Immature natural killer cell (primary cell): ENCODE measurements at places on chromosomes 7 and 10. TPM values are rescaled to one million over a fixed set of nuclear protein-coding genes. Genes with fewer than 3 reads are reported as not detected.

GRCh38 chr7:69708857-69709256, 110.6 kb downstream of the AUTS2 start:
- no peaks in the 10 kb centered on the region for H3K36me3 ChIP-seq
- H3K27me3 ChIP-seq = no peaks in the 10 kb centered on the region
- DNase-seq = no peak

DNA sequence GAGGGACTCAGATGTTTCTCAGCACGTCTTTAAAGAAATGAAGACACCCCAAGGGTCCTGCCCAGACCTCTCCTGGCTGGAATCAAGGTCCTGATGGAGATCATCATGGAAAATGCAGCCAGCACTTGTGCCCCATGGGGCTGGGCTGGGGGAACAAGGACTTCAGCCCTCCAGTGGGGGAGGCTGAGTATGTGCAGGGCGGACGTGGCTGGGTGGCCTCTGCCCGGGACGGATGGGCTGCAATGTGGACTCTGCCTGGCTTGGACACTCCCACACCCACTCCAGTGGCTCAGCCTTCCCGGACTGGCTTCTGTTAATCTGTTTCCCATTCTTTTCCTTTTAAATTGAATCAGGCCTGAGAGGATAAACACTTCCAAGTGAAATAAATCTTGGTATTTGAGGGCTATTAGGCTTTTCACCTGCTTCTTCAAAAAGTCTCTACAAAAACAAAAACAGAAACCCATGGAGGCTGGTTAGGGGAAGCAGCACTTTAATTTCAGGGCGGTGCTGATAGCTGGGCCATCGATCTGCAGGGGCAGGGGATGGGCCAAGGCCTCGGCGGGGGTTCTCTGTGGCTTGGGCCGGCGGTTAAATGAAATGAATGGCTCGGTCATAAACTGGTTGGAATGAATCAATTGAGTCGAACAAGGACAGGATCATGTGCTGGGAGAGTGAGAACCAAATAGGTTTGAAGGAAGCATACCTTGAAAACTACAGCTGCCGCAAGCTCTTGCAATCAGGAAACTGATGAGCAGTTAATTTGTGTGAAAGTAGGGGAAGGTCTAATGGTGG, 51.4 kb downstream of the ADARB2 start:
- no peaks in the 10 kb centered on the region for H3K27me3 ChIP-seq
- no peaks in the 10 kb centered on the region for H3K36me3 ChIP-seq
- H3K4me3 ChIP-seq = no peak overlapping the region
- H3K27ac ChIP-seq = no peak overlapping the region
- H3K4me1 ChIP-seq = peaks cover 2% of the 10 kb centered on the region

- H3K27me3 ChIP-seq = no peaks in the 10 kb centered on the region
- no peak overlapping the region for H3K4me3 ChIP-seq
- H3K27ac ChIP-seq = no peak overlapping the region
- H3K36me3 ChIP-seq = no peaks in the 10 kb centered on the region
Measured at GRCh38 chr10:76675951-76676587, 961.5 kb downstream of the KCNMA1 start.

- H3K27ac ChIP-seq = no peak overlapping the region
- H3K27me3 ChIP-seq = peaks cover 4% of the 10 kb centered on the region
- DNase-seq = no peak
- H3K4me3 ChIP-seq = no peak overlapping the region
- H3K36me3 ChIP-seq = no peaks in the 10 kb centered on the region
Measured at GRCh38 chr10:127600479-127600878, 51.4 kb downstream of the NPS start.

- H3K36me3 ChIP-seq = peaks cover 11% of the 10 kb centered on the region
- peak; percentile 6 for DNase-seq
- peaks cover 3% of the 10 kb centered on the region for H3K27me3 ChIP-seq
- H3K4me1 ChIP-seq = peaks cover 23% of the 10 kb centered on the region
- H3K27ac ChIP-seq = peak overlapping the region; percentile 75
- peak overlapping the region; percentile 84 for H3K4me3 ChIP-seq
Measured at GRCh38 chr10:70232155-70232858, 922 bp downstream of the PPA1 start.

DNA sequence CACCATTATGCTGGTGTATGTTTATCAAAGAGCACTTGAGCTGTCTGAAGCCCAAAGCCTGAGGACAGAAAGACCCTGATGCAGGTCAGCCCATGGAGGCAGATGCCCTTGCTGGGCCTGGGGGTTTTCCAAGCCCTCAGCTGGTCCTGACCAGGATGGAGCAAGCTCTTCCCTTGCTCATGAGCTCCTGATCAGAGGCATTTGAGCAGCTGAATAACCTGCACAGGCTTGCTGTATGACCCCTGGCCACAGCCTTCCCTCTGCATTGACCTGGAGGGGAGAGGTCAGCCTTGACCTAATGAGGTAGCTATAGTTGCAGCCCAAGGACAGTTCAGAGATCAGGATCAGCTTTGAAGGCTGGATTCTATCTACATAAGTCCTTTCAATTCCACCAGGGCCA, 13.0 kb downstream of the AQP1 start:
- H3K27ac ChIP-seq = no peak overlapping the region
- H3K4me3 ChIP-seq = no peak overlapping the region
- H3K36me3 ChIP-seq = no peaks in the 10 kb centered on the region
- DNase-seq = no peak
- H3K27me3 ChIP-seq = peaks cover 3% of the 10 kb centered on the region

DNA sequence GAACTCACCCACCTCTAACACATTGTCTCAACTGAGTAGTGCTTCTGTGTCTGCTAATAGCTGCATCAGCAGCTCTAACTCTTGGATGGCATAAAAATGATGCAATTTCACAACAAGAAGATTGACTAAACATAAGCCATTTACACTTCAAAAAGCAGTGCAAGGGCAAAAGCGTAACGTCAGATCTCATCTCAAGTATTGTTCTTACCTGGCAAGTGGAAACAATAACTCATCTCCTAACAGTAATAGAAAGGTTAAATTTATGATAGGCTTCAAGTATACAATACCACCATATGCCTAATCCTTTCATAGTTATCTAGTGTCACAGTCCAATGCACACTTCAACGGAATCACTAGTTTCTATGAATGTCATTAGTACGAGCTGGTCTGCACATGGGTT, 14.8 kb downstream of the TPK1 start:
- peaks cover 29% of the 10 kb centered on the region for H3K4me1 ChIP-seq
- no peak overlapping the region for H3K4me3 ChIP-seq
- no peaks in the 10 kb centered on the region for H3K27me3 ChIP-seq
- H3K27ac ChIP-seq = no peak overlapping the region
- H3K36me3 ChIP-seq = peaks cover 3% of the 10 kb centered on the region
- no peak for DNase-seq

GRCh38 chr7:8638076-8638475, 204.7 kb downstream of the NXPH1 start:
- H3K4me1 ChIP-seq = no peaks in the 10 kb centered on the region
- no peak overlapping the region for H3K27ac ChIP-seq
- no peak for DNase-seq
- no peaks in the 10 kb centered on the region for H3K27me3 ChIP-seq
- no peak overlapping the region for H3K4me3 ChIP-seq

- H3K4me1 ChIP-seq = no peaks in the 10 kb centered on the region
- H3K27ac ChIP-seq = no peak overlapping the region
- no peak overlapping the region for H3K4me3 ChIP-seq
Measured at GRCh38 chr10:121853950-121854349, 73.9 kb downstream of the ATE1 start.

GRCh38 chr7:147547252-147547897, 1043.2 kb upstream of the C7orf33 start:
- H3K27ac ChIP-seq = no peak overlapping the region
- H3K4me1 ChIP-seq = no peaks in the 10 kb centered on the region
- no peaks in the 10 kb centered on the region for H3K36me3 ChIP-seq
- DNase-seq = no peak
- no peak overlapping the region for H3K4me3 ChIP-seq

- H3K4me1 ChIP-seq = peaks cover 45% of the 10 kb centered on the region
- H3K27ac ChIP-seq = peak overlapping the region; percentile 98
- DNase-seq = peak; percentile 6
- no peaks in the 10 kb centered on the region for H3K36me3 ChIP-seq
Measured at GRCh38 chr7:17940951-17941431, 697 bp upstream of the SNX13 start.

DNA sequence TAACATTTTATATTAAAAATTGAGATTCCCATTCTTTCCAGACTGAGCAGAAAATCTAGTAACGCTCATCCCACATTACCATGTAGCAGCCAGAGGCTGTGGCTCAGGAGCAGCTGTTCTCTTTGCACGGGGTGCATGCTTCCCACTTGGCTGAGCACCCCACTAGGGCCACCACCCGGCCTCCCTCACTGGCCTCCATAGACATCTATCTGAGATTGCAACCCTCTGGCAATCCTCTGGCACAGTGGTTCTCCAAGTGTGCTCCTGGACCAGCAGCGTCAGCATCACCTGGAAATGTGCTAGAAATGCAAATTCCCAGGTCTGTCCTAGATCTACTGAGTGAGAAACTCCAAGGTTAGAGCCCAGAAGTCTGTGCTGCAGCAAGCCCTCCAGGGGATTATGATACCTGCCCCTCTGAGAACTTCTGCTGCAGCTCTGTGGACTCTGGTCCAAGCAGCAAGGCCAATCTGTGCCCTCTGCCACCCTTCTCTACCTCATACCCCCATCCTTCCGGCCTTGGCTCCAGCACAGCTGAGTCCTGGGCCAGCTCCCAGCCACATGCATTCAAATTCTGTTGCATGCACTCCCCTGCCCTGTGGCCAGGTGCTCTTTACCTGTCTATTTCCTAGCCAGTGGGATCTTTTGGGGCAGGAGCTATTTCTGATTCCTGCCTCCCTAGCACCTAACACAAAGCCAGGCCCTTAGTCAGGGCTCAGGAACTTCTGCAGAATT, 301.5 kb downstream of the GRID1 start:
- no peaks in the 10 kb centered on the region for H3K4me1 ChIP-seq
- no peak overlapping the region for H3K27ac ChIP-seq
- H3K27me3 ChIP-seq = peaks cover 8% of the 10 kb centered on the region
- no peaks in the 10 kb centered on the region for H3K36me3 ChIP-seq
- no peak for DNase-seq

- no peak for DNase-seq
- H3K36me3 ChIP-seq = no peaks in the 10 kb centered on the region
- H3K4me3 ChIP-seq = no peak overlapping the region
- H3K27ac ChIP-seq = no peak overlapping the region
- H3K27me3 ChIP-seq = no peaks in the 10 kb centered on the region
Measured at GRCh38 chr10:77603534-77603927, 34.1 kb downstream of the KCNMA1 start.

DNA sequence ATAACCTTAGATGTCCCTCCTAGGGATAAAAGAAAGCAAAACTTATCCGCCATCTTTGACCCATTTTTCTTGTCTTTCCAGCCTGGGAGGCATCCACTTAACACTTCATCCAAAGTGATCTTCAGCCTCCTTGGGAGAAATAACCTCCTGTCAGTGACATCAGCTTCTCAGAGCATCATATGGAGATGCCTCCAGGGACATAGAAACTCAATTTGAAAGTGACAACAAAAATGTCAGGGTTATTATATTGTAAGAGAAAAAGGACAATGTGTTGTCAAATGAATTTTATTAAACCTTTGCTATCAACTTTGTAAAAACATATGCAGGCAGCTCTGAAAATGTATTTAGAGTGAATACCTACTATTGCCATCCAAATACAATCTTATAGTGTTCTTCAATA, 371.2 kb upstream of the ADARB2 start:
- H3K27ac ChIP-seq = no peak overlapping the region
- H3K4me3 ChIP-seq = no peak overlapping the region
- no peaks in the 10 kb centered on the region for H3K27me3 ChIP-seq
- no peaks in the 10 kb centered on the region for H3K4me1 ChIP-seq
- H3K36me3 ChIP-seq = no peaks in the 10 kb centered on the region
- no peak for DNase-seq

DNA sequence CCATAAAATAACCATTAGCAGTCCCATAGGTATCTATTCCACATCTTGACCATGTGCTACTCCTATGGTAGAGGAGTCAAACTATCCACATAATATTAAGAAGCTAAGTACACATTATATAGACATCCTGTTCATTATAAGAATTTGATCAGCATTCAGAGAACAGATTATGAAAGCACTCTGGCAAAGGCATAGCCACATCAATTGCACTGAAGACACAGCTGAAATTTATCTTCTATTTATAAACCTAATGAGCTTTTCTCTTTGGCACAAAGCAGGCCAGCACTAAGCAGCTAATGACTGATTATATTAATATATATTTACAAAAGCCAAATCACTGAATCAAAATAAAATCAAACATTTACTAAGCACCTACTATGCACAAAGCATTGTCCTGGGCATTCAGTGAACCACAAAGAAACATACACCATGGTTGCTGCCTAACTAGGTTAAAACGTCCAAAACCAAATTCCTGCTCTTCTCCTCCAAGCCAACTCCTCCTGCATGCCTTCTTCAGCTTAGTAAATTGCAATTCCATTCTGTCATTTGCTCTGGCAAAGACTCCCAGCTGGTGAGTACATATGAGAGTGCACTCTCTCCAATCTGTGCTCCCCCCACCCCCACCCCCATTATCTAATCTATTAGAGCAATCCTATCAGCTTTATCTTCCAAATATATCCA, 122.6 kb upstream of the ASAH2 start:
- H3K36me3 ChIP-seq = no peaks in the 10 kb centered on the region
- H3K27me3 ChIP-seq = no peaks in the 10 kb centered on the region
- no peak overlapping the region for H3K27ac ChIP-seq
- no peaks in the 10 kb centered on the region for H3K4me1 ChIP-seq
- no peak for DNase-seq
- H3K4me3 ChIP-seq = no peak overlapping the region

DNA sequence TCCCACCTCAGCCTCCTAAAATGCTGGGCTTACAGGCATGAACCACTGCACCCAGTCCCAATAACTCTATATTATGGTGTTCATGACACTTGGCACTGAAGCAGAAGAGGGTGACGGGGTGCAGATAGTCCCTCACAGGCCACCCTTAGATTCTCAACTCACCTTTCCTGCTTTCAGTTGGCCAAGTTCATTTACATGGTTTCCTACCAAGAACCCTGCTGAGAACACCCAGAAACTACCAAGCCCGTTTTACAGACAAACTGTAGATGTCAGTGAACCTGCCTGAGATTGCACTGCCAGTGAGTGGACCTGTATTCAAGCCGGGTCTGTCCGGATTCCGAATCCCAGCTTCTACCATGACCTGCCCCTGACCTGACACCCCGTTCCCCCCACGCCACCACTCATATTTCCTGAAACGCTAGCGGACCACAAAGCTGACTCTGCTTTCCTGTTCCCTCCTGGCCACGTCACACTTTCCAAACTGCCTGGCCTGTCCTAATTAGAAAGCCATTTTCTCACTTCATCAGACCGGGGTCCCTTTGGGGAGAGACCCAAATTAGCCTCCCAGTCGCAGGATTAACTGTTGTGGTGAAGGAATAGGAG, 17.3 kb downstream of the GRID2IP start:
- H3K27ac ChIP-seq = peak overlapping the region; percentile 13
- H3K4me3 ChIP-seq = peak overlapping the region; percentile 62
- H3K4me1 ChIP-seq = peaks cover 8% of the 10 kb centered on the region
- no peak for DNase-seq

GRCh38 chr7:150344299-150344698, 2.9 kb upstream of the RARRES2 start:
- no peaks in the 10 kb centered on the region for H3K36me3 ChIP-seq
- H3K27me3 ChIP-seq = peaks cover 18% of the 10 kb centered on the region
- no peak for DNase-seq
- H3K27ac ChIP-seq = no peak overlapping the region
- H3K4me1 ChIP-seq = no peaks in the 10 kb centered on the region
- H3K4me3 ChIP-seq = no peak overlapping the region

The TFR2 gene
- 0.85 TPM for polyA plus RNA-seq

The CACNB2 gene
- not detected for polyA plus RNA-seq

The HKDC1 gene
- polyA plus RNA-seq = not detected

The RASA4 gene
- 6.1 TPM for polyA plus RNA-seq

The CTAGE4 gene
- not detected for polyA plus RNA-seq

The MMRN2 gene
- polyA plus RNA-seq = not detected

The SUN3 gene
- not detected for polyA plus RNA-seq

The ZNF853 gene
- polyA plus RNA-seq = 0.83 TPM

The FEZF1 gene
- polyA plus RNA-seq = not detected

The TMEM120A gene
- 47.6 TPM for polyA plus RNA-seq
